ENCODE measurements at places on chromosomes 12 and 14.

GRCh38 chr14:81890020-81890419, 356.4 kb upstream of the SEL1L start:
- no peak for DNase-seq

GRCh38 chr14:56357428-56357827, 222.2 kb upstream of the TMEM260 start:
- no peak for DNase-seq

GRCh38 chr14:104687601-104688504, 1.6 kb upstream of the INF2 start:
- no peak for DNase-seq

DNA sequence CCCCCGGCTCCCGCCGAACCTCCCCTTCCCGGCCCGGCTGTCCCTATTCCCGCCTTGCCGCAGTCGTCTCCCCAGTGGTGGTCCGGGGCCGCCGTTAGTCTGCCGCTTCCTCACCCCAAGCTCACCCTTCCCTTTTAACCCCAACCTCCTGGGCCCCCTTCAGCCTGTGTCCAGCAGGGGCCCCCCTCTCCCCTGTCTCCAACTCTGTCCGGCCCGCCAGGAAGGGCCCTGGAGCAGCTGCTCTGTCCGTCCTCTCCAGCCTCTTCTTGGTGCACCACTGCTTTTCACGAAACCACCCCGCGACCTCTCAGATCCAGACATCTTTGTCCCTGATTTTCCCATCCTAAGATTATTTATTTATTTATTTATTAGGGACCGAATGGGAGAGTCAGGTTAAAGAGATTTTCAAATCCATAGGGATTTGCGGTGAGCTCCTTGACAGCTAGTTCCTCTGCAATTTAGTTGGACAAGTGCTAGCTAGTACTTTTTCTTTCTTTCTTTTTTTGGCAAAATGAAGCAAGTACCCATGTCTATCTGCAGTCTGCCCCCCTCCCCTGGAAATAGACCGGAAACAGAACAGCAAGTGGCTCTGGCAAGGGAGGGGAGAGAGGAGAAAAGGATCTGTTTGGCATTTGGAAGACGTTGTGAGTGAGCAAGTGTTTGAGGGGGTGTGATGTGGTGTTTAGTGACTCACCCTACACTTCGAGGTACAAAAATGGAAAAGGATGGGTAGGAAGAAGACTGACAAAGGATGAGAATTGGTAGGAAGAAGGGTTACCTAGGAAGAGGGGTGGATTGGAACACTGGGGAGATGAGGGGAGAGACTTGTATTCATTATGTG, 632 bp downstream of the UBR7 start:
- no peak for DNase-seq

GRCh38 chr12:76556368-76556767, 3.2 kb downstream of the OSBPL8 start:
- no peak for DNase-seq

DNA sequence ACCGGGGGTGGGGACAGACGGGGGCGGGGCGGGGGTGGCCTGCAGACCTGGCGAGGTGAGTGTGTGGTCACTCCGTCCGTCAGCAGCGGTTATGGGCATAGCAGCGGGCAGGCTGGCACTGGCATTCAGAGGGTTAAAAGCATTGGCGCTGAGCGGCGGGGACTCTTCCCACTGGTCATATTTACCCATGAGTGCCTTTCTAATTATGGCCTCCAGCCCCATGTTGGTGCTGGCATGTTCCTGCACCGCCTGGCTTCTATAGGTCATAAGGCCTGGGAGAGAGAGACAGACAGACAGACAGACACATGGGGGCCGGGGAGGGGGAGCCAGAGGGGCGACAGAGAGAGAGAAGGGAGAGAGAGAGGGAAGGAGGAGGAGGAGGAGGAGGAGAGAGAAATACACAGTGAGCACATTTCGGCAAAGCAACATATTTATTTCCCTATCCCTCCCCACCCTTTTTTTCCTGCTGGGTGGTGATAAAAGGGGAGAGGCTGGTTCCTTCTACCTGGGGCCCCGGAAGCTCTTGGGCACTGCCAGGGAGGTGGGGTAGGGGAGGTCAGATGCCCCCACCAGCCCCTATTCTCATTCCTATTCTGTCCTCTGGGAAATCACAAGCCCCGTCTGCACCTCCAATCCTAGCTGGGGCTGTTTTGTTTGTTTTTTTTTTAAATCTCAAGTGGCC, 32.6 kb downstream of the RFLNA start:
- DNase-seq = no peak

DNA sequence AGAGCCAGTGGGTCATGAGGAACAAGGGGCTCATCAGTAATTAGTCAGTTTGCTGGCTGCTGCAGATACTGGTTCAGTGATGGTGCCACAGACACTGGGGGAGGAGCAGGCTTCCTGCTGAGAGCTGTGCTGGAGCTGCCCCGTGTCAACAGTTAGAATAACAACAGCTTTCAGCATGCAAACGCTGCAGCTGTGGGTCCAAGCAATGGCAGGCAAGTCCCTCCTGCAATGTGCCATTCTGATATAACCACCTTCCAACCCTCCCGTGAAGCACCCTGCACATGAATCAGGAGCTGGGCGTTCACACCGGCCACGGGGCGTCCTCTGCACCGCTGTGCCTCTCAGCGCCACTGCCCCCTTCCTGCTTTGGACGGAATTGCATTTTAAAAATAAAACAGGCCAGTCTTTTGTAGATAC, 258.4 kb upstream of the SFSWAP start:
- no peak for DNase-seq

GRCh38 chr14:75697386-75697785, 36.3 kb downstream of the TTLL5 start:
- no peak for DNase-seq

DNA sequence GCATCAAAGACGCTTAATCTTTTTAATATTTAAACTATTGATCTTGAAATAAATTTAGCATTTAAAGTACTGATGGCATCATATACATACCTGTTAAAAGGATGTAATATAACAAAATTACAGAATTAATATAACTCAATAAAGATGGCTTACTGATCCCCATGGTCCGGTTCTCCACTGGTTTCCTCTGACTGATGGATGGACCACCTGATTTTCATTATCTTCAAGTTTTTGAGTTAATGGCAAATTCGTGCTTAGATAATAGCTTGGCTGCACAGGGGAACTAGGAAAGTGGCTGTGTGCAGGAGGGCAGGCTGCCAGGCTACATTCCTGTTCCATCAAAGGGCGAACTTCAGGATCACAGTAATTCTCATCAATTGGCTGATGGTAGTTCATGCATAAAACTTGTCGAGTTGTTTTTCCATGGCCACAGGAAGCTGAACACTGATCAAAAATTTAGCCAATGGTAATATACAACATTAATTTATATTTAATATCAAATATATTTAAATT, 123.9 kb downstream of the ADAMTS20 start:
- no peak for DNase-seq

- no peak for DNase-seq
These were observed 121.4 kb downstream of the SMOC1 start for GRCh38 chr14:70000601-70001000.

DNA sequence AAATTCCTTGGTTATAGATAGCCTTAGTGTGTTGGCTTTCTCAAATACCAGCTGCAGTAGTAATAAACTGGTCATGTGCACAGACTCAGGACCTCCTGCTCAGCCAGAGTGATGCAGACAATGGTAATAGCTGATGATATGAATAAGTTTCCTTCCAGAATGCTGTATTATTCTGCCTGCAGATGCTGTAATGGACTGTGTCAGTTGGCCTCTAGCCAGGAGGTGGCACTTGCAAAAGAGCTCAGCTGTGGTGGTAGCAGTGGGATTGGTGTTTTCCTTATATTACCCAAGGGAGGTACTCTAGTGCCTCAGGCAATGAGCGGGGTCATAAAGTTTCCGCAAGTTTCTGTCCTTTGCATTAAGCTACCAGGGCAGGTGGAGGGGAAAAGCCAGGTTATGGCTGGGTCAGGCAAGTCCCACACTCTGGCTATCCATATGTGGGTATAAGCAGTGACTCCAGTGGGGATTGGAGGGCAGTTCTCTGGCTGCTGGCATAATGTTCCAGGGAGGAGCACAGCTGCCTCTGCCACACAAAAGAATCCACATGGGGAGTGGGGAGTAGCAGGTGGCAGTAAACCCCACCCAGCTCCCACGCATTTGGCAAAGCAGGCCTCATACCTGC, 14.0 kb upstream of the MUCL1 start:
- DNase-seq = no peak

DNA sequence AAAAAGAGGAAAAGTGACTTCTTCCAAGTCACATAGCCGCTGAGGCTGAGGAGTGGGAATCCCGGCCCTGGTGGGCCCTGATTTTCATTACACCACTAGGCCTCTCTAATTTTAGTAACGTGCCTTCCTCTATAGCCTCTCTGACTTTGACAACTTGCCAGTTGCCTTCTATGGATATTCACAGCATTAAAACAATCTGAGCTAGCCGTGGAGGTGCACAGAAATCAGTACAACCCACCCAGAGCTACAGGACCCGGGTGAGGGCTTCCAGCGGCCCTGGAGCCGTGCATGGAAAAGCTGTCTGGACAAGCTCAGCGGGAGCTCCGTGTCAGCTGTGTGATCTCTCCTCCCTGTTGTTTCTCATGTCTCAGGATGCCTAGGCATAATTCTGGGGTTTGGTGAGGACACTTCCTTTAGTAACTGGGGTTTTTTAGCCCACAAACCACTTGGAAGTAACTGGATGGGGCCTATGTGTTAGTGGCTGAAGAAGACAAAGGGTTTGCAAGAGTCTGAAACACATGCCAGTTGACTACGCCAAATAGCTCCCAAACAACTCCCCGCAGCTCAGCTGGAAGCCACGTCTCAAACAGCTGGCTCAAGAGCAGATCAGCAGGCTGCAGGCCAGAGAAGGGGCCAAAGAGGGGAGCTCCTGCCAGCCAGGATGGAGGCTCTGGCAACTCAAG, 53.0 kb downstream of the SSH1 start:
- DNase-seq = no peak

DNA sequence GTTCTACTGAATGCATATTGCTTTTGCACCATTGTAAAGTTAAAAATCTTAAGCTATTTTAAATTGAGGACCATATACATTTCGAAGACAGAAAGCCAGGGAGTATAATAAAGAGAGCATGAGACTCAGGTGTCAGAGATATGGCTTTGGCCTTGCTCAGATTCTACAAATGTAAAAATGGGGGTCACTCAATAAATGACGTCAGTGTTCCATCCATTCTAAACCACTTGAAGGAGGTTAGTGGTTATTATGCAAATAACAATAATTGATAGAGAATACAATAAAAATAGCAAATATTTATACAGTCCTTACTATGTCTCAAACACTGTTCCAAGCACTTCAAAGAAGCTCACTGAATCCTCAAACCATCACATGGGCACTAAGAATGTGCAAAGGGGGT, 20.1 kb downstream of the RTN1 start:
- DNase-seq = no peak

GRCh38 chr14:26984311-26985177, 386.7 kb upstream of the NOVA1 start:
- DNase-seq = no peak

DNA sequence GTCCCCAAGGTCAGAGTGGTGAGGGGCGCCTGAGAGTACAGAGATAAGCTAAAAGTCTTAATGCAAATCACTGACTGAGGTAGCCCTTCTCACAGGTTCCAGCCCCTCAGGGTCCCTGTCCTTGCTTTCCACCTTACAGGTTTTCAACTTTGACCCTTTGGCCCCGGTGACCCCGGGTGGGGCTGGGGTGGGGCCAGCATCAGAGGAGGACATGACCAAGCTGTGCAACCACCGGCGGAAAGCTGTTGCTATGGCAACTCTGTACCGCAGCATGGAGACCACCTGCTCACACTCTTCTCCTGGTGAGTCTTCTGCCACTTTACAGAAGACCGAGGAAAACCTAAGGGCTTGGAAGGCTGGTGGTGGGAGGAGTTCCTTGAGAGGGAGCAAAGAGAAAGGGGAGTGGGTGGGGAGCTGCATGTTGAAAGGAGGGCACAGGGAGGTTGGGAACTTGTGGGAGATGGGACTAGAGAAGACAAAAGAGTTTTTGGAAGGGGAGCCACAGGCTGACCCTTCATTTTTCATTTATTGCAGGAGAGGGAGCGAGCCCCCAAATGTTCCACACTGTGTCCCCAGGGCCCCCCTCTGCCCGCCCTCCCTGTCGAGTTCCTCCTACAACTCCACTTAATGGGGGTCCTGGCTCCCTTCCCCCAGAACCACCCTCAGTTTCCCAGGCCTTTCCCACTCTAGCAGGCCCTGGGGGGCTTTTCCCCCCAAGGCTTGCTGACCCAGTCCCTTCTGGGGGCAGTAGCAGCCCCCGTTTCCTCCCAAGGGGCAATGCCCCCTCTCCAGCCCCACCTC, 2.4 kb downstream of the MBD6 start:
- no peak for DNase-seq

- peak; percentile 63 for DNase-seq
These were observed 104.2 kb upstream of the AMN1 start for GRCh38 chr12:31832740-31833729.

DNA sequence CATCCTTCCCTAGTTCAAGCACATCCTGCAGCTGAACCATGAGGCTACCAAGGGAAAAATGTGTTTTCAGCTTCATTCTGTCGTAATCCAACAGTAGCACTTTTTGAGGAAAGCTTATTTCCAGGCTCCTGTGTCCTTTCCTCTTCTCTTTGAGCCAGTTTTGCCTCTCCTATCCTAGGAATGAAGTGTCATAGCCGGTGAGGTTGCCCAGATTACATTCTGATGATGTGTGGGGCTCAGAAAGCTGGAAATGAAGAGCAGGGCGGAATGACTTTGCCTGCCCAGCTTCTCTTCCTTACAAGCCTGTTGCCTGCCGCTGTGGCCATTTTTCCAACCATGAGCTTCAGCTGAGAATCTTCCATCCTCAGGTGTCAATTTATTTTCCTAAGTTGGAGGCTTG, 381.8 kb downstream of the NUAK1 start:
- DNase-seq = no peak

DNA sequence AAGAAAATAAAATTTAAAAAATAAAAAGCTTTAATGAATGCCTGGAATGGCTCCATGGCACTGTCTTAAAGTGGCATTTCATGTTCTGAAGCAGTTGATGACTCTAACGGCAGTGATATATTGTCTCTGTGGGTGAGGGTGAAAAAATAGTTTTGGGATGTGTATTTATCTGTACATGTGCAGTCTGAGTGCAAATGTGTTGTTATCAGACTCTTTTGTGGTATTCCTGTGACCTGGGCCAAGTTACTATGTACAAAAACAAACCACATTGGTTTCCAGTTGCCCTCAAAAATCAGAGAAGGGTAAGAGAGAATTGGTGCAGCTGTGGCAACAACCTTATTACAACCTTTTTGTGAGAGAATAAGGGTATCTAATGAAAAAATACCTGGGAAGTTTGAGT, 81.7 kb upstream of the CCDC91 start:
- no peak for DNase-seq

DNA sequence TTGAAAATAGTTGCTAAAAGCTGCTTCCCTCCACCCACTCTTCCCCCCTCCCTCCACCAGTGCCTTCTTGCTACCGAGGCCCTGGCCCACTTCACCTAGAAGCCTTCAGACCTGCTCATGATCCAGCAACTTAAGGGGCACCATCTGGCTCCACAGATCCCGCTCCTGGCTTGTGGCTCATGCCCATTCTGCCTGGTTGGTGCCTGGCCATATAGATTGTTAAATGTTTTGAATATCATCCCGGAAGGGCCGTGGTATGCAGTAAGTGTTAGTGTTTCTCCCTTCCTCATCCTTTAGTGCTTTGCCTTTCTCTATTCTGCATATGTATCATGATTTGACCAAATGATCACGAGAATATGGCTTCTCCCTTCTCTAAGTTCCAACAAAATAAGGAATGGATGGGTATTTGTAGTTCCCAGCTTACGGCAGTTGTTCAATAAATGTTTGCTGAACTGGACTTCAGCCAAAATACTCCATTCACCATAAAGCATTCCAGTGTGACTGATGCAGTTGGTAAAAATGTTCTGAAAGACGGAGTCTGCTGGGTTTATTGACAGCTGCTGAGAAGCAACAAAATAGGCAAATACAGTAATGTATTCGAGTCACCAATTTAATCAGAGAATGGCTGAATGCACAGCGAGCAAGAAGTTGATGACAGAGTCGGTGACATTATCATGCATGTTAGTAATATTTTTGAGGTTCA, 30.7 kb downstream of the GRIP1 start:
- DNase-seq = no peak
